Natural killer cell (primary cell): ENCODE measurements at places on chromosomes 1 and 21. TPM values are rescaled to one million over a fixed set of nuclear protein-coding genes. Genes with fewer than 3 reads are reported as not detected.

GRCh38 chr1:225657462-225657989 is 4.6 kb upstream of the ENAH start:
- H3K4me1 ChIP-seq, result peaks cover 8% of the 10 kb centered on the region
- no peak overlapping the region for H3K4me3 ChIP-seq

REN gene
- total RNA-seq, result not detected

- H3K4me1 ChIP-seq, result no peaks in the 10 kb centered on the region
- H3K36me3 ChIP-seq, result no peaks in the 10 kb centered on the region
- H3K4me3 ChIP-seq, result no peak overlapping the region
These were observed 15.2 kb downstream of the SCMH1 start for GRCh38 chr1:41226815-41227434.

- H3K4me1 ChIP-seq, result peaks cover 5% of the 10 kb centered on the region
- no peaks in the 10 kb centered on the region for H3K27me3 ChIP-seq
- H3K27ac ChIP-seq, result no peak overlapping the region
- no peak overlapping the region for H3K4me3 ChIP-seq
- H3K36me3 ChIP-seq, result no peaks in the 10 kb centered on the region
These were observed 8.2 kb upstream of the IRF2BP2 start for GRCh38 chr1:234617986-234618736.

- no peak overlapping the region for H3K27ac ChIP-seq
- H3K36me3 ChIP-seq, result no peaks in the 10 kb centered on the region
- H3K4me1 ChIP-seq, result no peaks in the 10 kb centered on the region
- H3K27me3 ChIP-seq, result no peaks in the 10 kb centered on the region
- no peak for DNase-seq
- no peak overlapping the region for H3K4me3 ChIP-seq
These were observed 1707.7 kb downstream of the BRINP3 start for GRCh38 chr1:188769936-188770335.

DNA sequence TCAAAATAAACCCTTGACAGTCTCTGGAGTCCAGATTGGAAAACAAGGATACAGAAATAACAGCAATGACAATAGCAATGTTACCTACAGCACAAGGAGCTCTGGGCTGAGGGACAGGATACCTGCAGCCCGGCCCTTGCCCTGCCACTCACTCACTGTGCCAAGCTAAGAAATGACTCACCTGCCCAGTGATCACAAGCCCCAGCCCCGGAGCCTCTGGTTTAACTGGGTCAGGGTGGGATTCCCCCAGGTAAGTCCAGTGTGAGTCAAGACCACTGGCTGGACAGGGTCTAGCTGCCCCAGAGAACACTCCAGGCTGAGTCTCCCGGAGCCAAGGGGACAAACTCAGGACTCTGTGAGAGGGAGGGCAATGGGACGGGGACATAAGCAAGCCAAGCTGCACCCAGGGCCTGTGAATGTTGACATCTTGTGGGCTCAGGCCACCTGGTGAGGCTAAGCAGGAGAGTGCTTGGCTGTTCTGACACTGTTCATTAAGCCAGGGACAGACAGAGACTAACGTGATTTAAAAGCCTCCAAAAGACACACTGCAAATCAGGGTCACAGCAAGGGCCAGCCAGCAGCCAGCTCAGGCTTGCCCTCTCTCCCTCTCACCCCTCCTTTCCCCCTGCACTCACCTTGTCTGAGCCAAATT is 64.1 kb downstream of the MIS18A start:
- H3K27me3 ChIP-seq, result no peaks in the 10 kb centered on the region
- no peak overlapping the region for H3K4me3 ChIP-seq
- DNase-seq, result no peak
- no peaks in the 10 kb centered on the region for H3K36me3 ChIP-seq
- H3K27ac ChIP-seq, result no peak overlapping the region

GJA8 gene
- total RNA-seq, result not detected

TEX38 gene
- 0.75 TPM for total RNA-seq

DNA sequence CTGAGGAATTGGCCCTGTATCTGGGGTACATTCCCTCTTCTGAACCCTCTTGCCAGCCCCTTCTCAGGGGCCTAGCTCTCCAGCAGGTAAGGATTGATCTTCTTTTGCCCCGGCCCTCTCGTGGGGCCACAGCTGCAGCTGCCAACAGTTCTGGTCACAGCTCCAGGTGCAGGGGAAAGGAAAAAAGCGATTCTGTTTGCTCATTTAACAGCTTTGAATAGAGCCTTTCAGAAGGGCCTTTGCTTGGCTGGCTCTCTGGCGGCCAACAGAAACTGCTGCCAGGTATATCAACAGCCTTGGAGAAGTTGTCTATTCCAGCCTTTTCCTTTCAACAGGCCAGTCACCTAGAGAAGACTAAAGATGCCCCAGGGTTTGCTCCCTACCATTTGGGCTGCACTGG is 16.1 kb upstream of the FMOD start:
- no peak for DNase-seq
- H3K4me1 ChIP-seq, result peaks cover 11% of the 10 kb centered on the region
- H3K27ac ChIP-seq, result no peak overlapping the region
- H3K36me3 ChIP-seq, result no peaks in the 10 kb centered on the region
- peaks cover 2% of the 10 kb centered on the region for H3K27me3 ChIP-seq
- no peak overlapping the region for H3K4me3 ChIP-seq

DNA sequence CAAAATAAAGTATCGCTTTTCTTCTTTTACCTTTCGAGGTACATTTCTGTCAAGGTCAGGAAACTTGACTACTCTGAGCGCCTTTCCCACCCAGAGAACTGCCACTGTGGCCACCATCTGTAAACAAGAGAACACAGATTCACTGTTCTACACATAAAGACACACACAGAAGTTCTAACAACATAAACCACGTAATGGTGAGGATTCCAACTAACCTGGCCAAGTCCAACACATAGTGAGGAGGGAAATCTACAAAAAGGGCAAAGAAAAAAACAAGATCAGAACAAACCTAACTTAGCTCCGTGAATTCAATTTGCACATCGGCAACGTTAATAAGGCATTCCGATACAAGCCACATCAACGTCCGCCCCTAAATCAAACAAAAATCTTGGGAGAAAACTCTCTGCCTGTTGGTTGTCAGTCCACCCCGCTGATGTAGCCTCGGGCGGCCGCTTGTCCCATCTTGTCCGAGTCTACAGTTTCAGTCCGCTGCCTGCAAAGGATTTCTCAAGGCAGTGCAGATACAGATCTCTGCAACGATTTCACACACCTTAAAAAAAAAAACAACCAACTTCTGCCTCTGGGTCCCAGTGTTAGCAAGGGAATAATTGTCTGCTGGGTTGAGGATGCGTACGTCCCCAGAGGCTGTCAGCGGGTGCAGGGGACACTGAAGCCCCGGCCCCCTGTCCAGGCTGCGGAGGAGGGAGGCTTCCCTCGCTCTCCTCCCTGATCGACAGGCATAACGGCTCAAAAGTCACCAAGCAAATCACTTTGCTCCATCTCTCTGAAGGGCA is 1.0 kb downstream of the SLC35D1 start:
- H3K4me3 ChIP-seq, result peak overlapping the region; percentile 86
- H3K36me3 ChIP-seq, result peaks cover 19% of the 10 kb centered on the region
- no peak for DNase-seq
- H3K4me1 ChIP-seq, result peaks cover 8% of the 10 kb centered on the region

STYXL2 gene
- not detected for total RNA-seq

- H3K4me1 ChIP-seq, result no peaks in the 10 kb centered on the region
- no peaks in the 10 kb centered on the region for H3K36me3 ChIP-seq
- H3K27ac ChIP-seq, result no peak overlapping the region
- no peak overlapping the region for H3K4me3 ChIP-seq
These were observed 55.0 kb downstream of the NFASC start for GRCh38 chr1:204925701-204926100.

DNA sequence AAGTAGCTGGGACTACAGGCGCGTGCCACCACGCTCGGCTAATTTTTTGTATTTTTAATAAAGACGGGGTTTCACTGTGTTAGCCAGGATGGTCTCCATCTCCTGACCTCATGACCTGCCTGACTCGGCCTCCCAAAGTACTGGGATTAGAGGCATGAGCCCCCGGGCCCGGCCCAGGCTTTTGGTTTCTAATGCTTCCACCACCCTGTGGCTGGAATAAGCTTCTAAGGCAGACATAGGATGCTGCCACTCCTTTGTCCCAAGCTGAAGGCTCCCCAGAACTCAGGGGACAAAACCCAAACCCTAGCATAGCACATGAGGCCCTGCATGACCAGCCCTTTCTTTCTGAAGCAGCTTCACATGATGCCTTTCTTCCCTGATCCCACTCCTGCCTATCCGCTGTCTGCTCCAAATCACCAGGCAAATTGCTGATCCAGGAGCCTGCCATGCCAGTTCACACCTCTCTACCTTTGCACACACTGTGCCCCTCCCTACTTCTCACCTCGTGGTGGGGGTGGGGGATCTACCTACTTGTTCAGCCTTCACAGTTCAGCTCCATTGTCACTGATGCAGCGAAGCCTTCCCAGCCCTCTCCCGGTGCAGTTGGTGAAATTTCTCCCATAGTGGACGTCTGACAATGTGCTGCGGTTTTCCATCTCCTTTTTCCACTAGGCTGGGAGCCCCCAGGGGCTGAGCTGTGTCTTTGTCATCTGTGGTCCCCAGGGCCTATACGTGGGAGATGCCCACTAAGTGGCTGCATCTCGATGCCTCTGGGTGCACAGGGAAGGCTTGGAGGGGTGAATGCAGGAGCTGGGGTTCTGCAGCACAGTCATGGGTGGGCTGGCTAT is 6.9 kb downstream of the PTPRU start:
- H3K27me3 ChIP-seq, result peaks cover 17% of the 10 kb centered on the region
- DNase-seq, result no peak
- H3K4me1 ChIP-seq, result no peaks in the 10 kb centered on the region
- no peak overlapping the region for H3K27ac ChIP-seq

DNA sequence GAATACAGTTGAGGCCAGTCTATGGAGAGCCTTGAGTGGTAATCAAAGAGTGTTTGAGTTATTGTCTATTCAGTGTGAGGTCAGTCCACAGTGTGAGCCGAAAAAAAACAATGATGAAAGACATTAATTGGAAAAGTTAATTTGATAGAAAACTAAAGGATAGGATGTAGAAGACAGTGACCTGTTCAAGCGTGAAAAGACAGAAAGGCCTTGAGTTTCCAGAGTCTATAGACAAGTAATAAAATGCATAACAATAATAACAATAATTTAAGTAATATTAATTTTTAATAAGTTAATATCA is 90.4 kb downstream of the SLC30A10 start:
- no peak overlapping the region for H3K27ac ChIP-seq
- no peaks in the 10 kb centered on the region for H3K27me3 ChIP-seq
- no peak for DNase-seq
- no peak overlapping the region for H3K4me3 ChIP-seq
- H3K36me3 ChIP-seq, result no peaks in the 10 kb centered on the region
- no peaks in the 10 kb centered on the region for H3K4me1 ChIP-seq

MFAP2 gene
- not detected for total RNA-seq

RPE65 gene
- not detected for total RNA-seq
